Dermis lymphatic vessel endothelial cell (primary cell): ENCODE measurements at places on chromosomes 4 and X. TPM values are rescaled to one million over a fixed set of nuclear protein-coding genes. Genes with fewer than 3 reads are reported as not detected.

MGAT4D gene
- total RNA-seq = not detected in 2 replicates

CLCN5 gene
- 7.5 and 10.8 TPM in 2 replicates for total RNA-seq

RHOH gene
- total RNA-seq = under 0.01 TPM in 1 of 2 replicates, not detected in the other

CCSER1 gene
- total RNA-seq = 0.11 and 0.17 TPM in 2 replicates

ENPP6 gene
- total RNA-seq = 0.11 TPM in 1 of 2 replicates, not detected in the other

PPARGC1A gene
- 0.34 and 0.76 TPM in 2 replicates for total RNA-seq

DNAAF6 gene
- not detected in 2 replicates for total RNA-seq

CTAG2 gene
- not detected in 2 replicates for total RNA-seq

FGF13 gene
- total RNA-seq = 21.0 and 26.6 TPM in 2 replicates

ADH7 gene
- not detected in 2 replicates for total RNA-seq

TRMT2B gene
- 13.5 and 13.9 TPM in 2 replicates for total RNA-seq

RENBP gene
- total RNA-seq = 29.9 and 44.2 TPM in 2 replicates

SLC34A2 gene
- 0.11 and 0.17 TPM in 2 replicates for total RNA-seq

CXCR3 gene
- not detected in 2 replicates for total RNA-seq

PRDM5 gene
- 6.2 and 7.4 TPM in 2 replicates for total RNA-seq

PGM2 gene
- 30.3 and 33.1 TPM in 2 replicates for total RNA-seq

FAM50A gene
- 49.4 and 56.8 TPM in 2 replicates for total RNA-seq

JCHAIN gene
- total RNA-seq = not detected in 2 replicates

KIF4A gene
- total RNA-seq = 2.6 and 2.9 TPM in 2 replicates

AFF2 gene
- total RNA-seq = under 0.01 and 0.09 TPM in 2 replicates

IL1RAPL1 gene
- 0.09 TPM in 1 of 2 replicates, not detected in the other for total RNA-seq

IL2 gene
- not detected in 2 replicates for total RNA-seq

NOA1 gene
- 16.5 and 22.6 TPM in 2 replicates for total RNA-seq

ATP1B4 gene
- not detected in 2 replicates for total RNA-seq

PDCL2 gene
- not detected in 2 replicates for total RNA-seq

CENPVL3 gene
- not detected in 2 replicates for total RNA-seq

UCP1 gene
- not detected in 2 replicates for total RNA-seq

PRSS12 gene
- total RNA-seq = 7.0 and 8.2 TPM in 2 replicates

TMEM255A gene
- not detected in 2 replicates for total RNA-seq

GPRIN3 gene
- total RNA-seq = 0.69 and 0.87 TPM in 2 replicates

FDCSP gene
- not detected in 2 replicates for total RNA-seq

MAGEE2 gene
- total RNA-seq = not detected in 2 replicates

SOX3 gene
- not detected in 2 replicates for total RNA-seq

CT45A1 gene
- not detected in 2 replicates for total RNA-seq

FHIP1A gene
- 0.65 and 1.1 TPM in 2 replicates for total RNA-seq

GRIA3 gene
- not detected in 2 replicates for total RNA-seq

BTC gene
- not detected in 2 replicates for total RNA-seq

DCLK2 gene
- total RNA-seq = 2.4 and 4.2 TPM in 2 replicates

CSN1S1 gene
- not detected in 2 replicates for total RNA-seq

VSIG1 gene
- total RNA-seq = 0.09 and 0.33 TPM in 2 replicates

TRPC5OS gene
- total RNA-seq = not detected in 2 replicates

F9 gene
- total RNA-seq = not detected in 2 replicates

SRPX2 gene
- total RNA-seq = 1.4 and 4.0 TPM in 2 replicates

SHROOM3 gene
- 0.17 and 0.22 TPM in 2 replicates for total RNA-seq

UGT2A1 gene
- total RNA-seq = not detected in 2 replicates

PASD1 gene
- not detected in 2 replicates for total RNA-seq

SH3RF1 gene
- 7.0 and 7.6 TPM in 2 replicates for total RNA-seq

EOLA1 gene
- 11.4 and 12.5 TPM in 2 replicates for total RNA-seq

HS3ST1 gene
- total RNA-seq = 2.7 and 2.8 TPM in 2 replicates

CLCN4 gene
- 4.9 and 5.0 TPM in 2 replicates for total RNA-seq

LRAT gene
- total RNA-seq = under 0.01 TPM in 1 of 2 replicates, not detected in the other

CDX4 gene
- total RNA-seq = not detected in 2 replicates

NHSL2 gene
- 18.4 and 40.1 TPM in 2 replicates for total RNA-seq

NDNF gene
- total RNA-seq = 0.87 and 3.4 TPM in 2 replicates

NXF2B gene
- not detected in 2 replicates for total RNA-seq

FAM120C gene
- 2.7 and 3.8 TPM in 2 replicates for total RNA-seq

IL3RA gene
- total RNA-seq = 9.0 and 48.7 TPM in 2 replicates

GPR173 gene
- total RNA-seq = 1.1 and 1.5 TPM in 2 replicates

CCDC110 gene
- 0.43 and 0.60 TPM in 2 replicates for total RNA-seq

ARHGAP36 gene
- total RNA-seq = not detected in 2 replicates
